Left lung (tissue), 14 donors: ENCODE measurements at places on chromosomes 3 and 15. TPM values are rescaled to one million over a fixed set of nuclear protein-coding genes. Genes with fewer than 3 reads are reported as not detected.

EFCAB12 gene
- polyA plus RNA-seq = 3.9 TPM

DAPK2 gene
- polyA plus RNA-seq = 31.1 TPM

PLSCR2 gene
- polyA plus RNA-seq = 1.2 TPM

PDHB gene
- polyA plus RNA-seq = 87.8 TPM

CLDN18 gene
- polyA plus RNA-seq = 74.9 TPM

CPN2 gene
- not detected for polyA plus RNA-seq

CDHR4 gene
- polyA plus RNA-seq = 4.4 TPM

LRRC31 gene
- 0.08 TPM for polyA plus RNA-seq

TAGLN3 gene
- 2.6 TPM for polyA plus RNA-seq

IL16 gene
- 14.2 TPM for polyA plus RNA-seq

LRRC3B gene
- polyA plus RNA-seq = 4.7 TPM

MANF gene
- 118 TPM for polyA plus RNA-seq

- no peak for DNase-seq
- no peak overlapping the region for H3K4me3 ChIP-seq
- no peaks in the 10 kb centered on the region for H3K36me3 ChIP-seq
- H3K4me1 ChIP-seq = no peaks in the 10 kb centered on the region
Measured at GRCh38 chr3:43221076-43221475, 65.3 kb upstream of the SNRK start.

GRCh38 chr3:36923523-36923943 is 21.3 kb downstream of the TRANK1 start:
- DNase-seq = no peak
- H3K36me3 ChIP-seq = no peaks in the 10 kb centered on the region
- no peak overlapping the region for H3K27ac ChIP-seq
- H3K4me1 ChIP-seq = peaks cover 25% of the 10 kb centered on the region

DNA sequence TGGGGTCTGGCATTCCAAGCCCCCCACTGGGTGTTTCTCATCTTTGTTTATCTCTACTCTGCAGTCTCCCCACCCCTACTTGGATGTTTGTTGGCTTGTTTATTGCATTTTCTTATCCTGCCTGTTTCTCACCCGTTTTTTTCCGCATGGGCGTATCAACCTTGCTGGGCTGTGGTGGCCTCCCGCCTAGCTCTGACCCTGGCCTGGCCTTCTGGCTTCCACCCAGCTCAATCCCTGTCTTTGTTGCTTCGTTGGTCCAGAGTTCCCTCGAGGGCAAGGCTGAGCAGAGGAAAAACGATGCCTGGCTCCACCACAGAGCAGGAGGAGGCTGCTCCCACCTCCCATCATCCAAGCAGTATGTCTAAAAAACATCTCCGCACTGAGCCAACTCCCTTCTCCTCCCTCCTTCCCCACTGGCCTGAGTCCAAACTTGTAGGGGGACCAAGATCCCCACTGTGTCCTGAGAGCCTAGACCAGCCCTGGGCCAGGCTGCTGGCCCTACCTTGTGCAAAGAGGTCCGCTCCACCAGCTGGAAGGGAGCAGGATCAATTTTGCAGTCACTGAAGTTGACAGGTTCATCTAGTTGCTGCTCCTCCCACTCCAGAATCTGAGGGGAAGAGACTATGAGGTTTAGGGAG is 9.8 kb downstream of the CLCN2 start:
- no peaks in the 10 kb centered on the region for H3K4me1 ChIP-seq
- no peaks in the 10 kb centered on the region for H3K36me3 ChIP-seq
- no peak overlapping the region for H3K4me3 ChIP-seq
- H3K27ac ChIP-seq = no peak overlapping the region

DNA sequence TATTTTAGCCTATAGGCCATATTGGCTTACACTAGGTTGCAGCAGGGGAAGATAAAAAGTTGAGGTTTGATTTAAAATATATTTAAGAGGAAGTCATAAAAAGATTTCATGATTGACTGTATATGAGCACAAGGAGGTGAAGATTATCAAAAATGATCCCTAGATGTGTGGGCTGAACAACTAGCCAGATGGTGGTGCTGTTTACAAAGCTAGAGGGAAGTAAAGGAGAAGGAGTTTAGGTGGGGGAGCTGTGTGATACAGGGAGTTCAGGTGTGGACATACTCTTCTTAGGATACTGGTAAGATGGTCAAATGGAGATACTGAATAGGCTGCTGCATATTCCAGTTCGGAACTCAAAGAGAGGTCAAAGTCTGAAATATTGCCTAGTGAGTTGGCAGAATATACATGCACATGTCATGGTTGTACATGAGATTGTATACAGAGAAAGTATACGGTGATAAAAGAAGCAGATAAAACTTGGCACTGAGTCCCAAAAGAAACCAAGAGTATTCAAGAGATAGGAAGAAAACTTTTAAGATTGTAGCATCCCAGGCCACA is 727.8 kb downstream of the NLGN1 start:
- H3K4me3 ChIP-seq = no peak overlapping the region
- H3K27ac ChIP-seq = no peak overlapping the region
- H3K4me1 ChIP-seq = no peaks in the 10 kb centered on the region
- no peak for DNase-seq

- DNase-seq = peak; percentile 69
- H3K36me3 ChIP-seq = no peaks in the 10 kb centered on the region
- H3K27ac ChIP-seq = peak overlapping the region; percentile 22
- H3K4me3 ChIP-seq = no peak overlapping the region
Measured at GRCh38 chr3:37456270-37456708, 281.9 kb upstream of the LRRFIP2 start.

- H3K4me3 ChIP-seq = no peak overlapping the region
- H3K27ac ChIP-seq = no peak overlapping the region
- H3K27me3 ChIP-seq = no peaks in the 10 kb centered on the region
- no peaks in the 10 kb centered on the region for H3K36me3 ChIP-seq
Measured at GRCh38 chr15:43325039-43325684, 5.2 kb downstream of the LCMT2 start.

- H3K4me3 ChIP-seq = no peak overlapping the region
- no peak for DNase-seq
- H3K27ac ChIP-seq = no peak overlapping the region
- no peaks in the 10 kb centered on the region for H3K27me3 ChIP-seq
- H3K36me3 ChIP-seq = no peaks in the 10 kb centered on the region
- H3K4me1 ChIP-seq = no peaks in the 10 kb centered on the region
Measured at GRCh38 chr15:29140475-29141307, 128.9 kb downstream of the NSMCE3 start.

- H3K27ac ChIP-seq = no peak overlapping the region
- peaks cover 7% of the 10 kb centered on the region for H3K36me3 ChIP-seq
- no peaks in the 10 kb centered on the region for H3K27me3 ChIP-seq
- H3K4me3 ChIP-seq = peak overlapping the region; percentile 85
- H3K4me1 ChIP-seq = peaks cover 10% of the 10 kb centered on the region
- no peak for DNase-seq
Measured at GRCh38 chr3:48186631-48187300, 1.5 kb downstream of the CDC25A start.

DNA sequence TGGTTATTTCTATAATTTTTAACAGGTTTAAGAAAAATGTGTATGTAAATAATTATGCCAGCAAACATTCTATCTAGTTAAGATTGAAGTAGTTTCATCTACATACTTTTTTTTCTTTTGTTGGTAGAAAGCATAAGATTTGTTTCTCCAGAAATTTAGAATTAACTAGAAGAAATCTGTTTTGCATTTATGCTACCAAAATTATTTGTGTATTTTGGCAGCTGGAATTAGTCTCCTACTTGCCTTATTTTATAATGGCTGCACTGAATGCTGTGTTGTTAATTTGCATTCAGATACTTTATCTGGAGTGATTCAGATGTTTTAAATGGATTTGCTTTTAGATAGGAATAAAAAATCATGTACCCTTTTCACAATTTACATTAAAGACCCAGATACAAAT is 100.2 kb upstream of the NAALADL2 start:
- no peak overlapping the region for H3K27ac ChIP-seq
- H3K27me3 ChIP-seq = no peaks in the 10 kb centered on the region
- H3K4me1 ChIP-seq = no peaks in the 10 kb centered on the region
- H3K4me3 ChIP-seq = no peak overlapping the region
- no peaks in the 10 kb centered on the region for H3K36me3 ChIP-seq
- no peak for DNase-seq

- no peaks in the 10 kb centered on the region for H3K27me3 ChIP-seq
- H3K36me3 ChIP-seq = no peaks in the 10 kb centered on the region
- no peak overlapping the region for H3K27ac ChIP-seq
Measured at GRCh38 chr3:64743156-64743886, 55.5 kb upstream of the ADAMTS9 start.

DNA sequence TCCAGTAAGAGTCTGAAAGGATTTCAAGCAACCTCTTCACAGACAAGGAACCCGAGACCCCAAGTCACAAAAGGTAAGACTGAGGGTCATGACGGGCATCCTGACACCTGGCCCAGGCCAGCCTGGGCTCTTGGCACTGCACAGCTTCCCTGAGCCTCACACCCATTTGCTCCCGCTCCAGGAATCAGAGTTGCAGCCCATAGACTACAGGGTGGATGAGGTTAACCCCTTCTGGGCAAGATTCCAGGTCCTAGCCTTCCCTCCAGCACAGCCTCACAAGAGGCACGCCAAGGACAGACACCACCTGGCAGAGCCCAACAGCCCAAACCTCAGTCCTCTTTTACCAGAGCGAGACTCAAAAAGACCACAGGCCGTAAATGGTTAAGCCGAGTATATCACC is 36.2 kb downstream of the RBPMS2 start:
- H3K4me1 ChIP-seq = peaks cover 16% of the 10 kb centered on the region
- DNase-seq = peak; percentile 43
- peak overlapping the region; percentile 59 for H3K27ac ChIP-seq
- H3K27me3 ChIP-seq = no peaks in the 10 kb centered on the region
- no peak overlapping the region for H3K4me3 ChIP-seq

- no peaks in the 10 kb centered on the region for H3K36me3 ChIP-seq
- no peak for DNase-seq
- no peak overlapping the region for H3K4me3 ChIP-seq
- no peaks in the 10 kb centered on the region for H3K4me1 ChIP-seq
Measured at GRCh38 chr3:18153571-18154173, 271.5 kb downstream of the SATB1 start.

DNA sequence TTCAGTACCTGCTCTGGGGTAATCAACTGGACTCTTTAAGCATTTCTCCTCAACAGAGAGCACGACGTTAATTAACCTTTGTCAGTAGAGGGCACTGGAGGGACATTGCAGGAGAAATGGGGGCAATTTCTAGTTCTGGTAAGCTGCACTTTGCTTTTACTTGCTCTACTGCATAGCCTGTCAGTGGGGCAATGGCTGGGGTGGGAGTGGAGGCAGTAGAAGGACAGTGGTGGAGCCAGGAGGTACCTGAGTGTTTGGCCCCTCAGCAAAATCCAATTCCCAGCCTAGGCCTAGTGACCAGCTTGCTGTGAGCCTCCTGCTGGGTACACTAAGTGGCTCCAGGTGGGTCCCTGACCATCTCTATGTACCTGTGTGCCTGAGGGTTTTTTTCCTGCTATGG is 18.3 kb upstream of the MED12L start:
- no peaks in the 10 kb centered on the region for H3K36me3 ChIP-seq
- H3K4me1 ChIP-seq = no peaks in the 10 kb centered on the region
- H3K27ac ChIP-seq = no peak overlapping the region

DNA sequence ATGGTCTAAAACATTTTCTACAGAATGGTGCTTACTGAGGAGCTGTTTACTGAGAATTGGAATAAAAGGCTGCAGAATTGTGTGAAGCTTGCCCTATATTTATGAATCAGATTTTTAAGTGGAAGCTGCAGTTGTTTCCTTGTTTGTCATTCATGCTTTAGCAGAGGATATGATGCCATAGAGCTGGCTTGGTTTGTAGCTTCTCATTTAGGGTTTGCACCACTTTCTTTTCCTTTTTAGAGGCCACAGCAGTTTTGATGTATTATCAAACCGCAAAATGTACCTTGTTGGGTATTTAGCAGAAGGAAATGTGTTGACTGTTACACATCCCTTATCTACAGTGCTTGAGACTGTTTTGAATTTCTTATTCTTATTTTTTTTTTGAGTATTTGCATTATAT is 66.2 kb downstream of the RASA2 start:
- peak overlapping the region; percentile 59 for H3K27ac ChIP-seq
- no peaks in the 10 kb centered on the region for H3K4me1 ChIP-seq
- no peak for DNase-seq
- peaks cover 25% of the 10 kb centered on the region for H3K36me3 ChIP-seq
- H3K27me3 ChIP-seq = no peaks in the 10 kb centered on the region

GRCh38 chr3:29267226-29267625 is 13.6 kb upstream of the RBMS3 start:
- no peaks in the 10 kb centered on the region for H3K4me1 ChIP-seq
- no peaks in the 10 kb centered on the region for H3K27me3 ChIP-seq
- DNase-seq = no peak
- H3K36me3 ChIP-seq = no peaks in the 10 kb centered on the region
